Activated B cell treated with CpG ODN at 0.5 μM for 24 hours (primary cell): ENCODE measurements at places on chromosomes 3 and 15.
A peak's percentile ranks its signal among the peaks of the same experiment; 100 is the strongest.

- no peak for DNase-seq
Measured at GRCh38 chr3:15637131-15637951, 35.8 kb downstream of the BTD start.

- DNase-seq, result no peak
Measured at GRCh38 chr15:28219116-28219515, 102.9 kb downstream of the HERC2 start.

GRCh38 chr3:148343416-148343815 lies 354.3 kb upstream of the AGTR1 start:
- no peak for DNase-seq

GRCh38 chr3:177055605-177056571 lies 141.4 kb downstream of the TBL1XR1 start:
- DNase-seq, result no peak

GRCh38 chr15:39330061-39330460 lies 250.8 kb upstream of the THBS1 start:
- DNase-seq, result no peak

DNA sequence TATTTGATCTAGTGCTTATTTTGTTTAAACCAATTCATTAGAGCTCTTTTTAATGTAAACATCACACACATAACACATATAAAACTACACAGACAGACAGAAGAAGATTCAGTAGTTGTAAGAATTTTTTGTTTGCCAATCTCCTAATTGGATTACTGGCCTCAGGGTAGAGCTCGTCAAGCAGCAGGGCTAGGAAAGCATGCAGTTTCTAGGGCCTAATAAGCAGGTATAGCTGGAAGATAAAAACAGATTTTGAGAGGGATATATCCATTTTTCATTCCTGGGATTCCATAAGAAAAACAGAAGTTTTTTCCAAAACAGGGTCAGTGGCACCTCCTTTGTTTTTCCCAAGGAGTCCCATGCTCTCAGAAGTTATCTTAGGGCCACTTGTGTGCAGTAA lies 265.2 kb upstream of the SGO1 start:
- no peak for DNase-seq

DNA sequence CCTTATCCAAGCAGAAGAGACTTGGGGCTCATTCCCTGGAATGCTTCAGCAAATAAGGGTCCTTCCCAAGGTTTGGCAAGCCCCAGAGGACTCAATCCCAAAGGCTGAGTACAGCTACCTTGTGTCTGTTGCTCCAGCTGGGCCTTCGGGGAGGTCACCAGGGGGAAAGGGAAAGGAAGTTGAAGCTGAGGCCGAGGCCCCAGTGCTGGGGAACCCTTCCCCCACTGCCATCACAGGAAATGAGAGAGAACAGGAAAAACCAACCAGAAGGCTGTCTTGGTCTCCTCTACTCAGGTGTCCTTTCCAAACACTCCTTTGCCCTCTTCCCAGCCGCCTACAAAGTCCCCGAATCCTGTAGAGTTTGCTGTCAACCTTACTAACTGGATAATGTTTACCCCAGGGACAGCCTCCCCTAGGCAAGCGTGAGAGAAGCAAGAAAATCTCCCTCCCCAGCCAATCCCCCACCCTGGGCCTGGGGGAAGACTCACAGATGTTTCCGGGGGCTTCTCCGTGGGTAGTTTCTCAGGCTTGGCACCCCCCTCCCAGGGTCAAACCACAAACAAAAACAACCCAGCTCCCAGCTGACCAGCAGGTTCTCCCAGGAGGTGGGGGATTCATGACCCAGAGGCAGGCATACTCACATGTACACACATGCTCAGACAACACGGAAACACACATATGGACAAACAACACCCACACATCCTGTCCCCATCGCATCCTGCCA lies 5.5 kb downstream of the CSRNP1 start:
- no peak for DNase-seq

GRCh38 chr15:60656481-60656880 lies 177.5 kb upstream of the ICE2 start:
- DNase-seq, result no peak

GRCh38 chr15:66076591-66077319 lies 176.8 kb downstream of the MEGF11 start:
- no peak for DNase-seq

- DNase-seq, result no peak
Measured at GRCh38 chr3:148852271-148852992, 12.7 kb upstream of the CPA3 start.

DNA sequence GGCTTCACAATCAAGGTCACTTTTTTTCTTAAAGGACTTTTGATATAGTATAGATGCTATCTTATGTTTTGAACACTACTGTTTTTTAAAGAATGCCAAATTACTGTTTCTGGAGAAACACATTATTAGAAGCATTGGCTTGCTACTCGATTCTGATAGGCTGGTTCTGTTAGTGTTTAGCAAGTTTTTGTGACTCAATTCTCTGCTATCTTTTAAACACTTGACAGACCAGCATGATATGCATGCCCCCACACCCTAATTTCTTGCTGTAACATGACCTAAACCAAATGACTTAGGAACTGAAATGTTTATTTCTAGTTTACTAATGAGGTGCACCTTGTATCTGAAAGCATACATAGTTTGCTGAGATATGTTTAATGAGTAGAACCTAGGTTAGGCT lies 5.5 kb upstream of the IL20RB start:
- DNase-seq, result no peak

GRCh38 chr3:107523289-107523538 lies 452 bp downstream of the BBX start:
- DNase-seq, result no peak

DNA sequence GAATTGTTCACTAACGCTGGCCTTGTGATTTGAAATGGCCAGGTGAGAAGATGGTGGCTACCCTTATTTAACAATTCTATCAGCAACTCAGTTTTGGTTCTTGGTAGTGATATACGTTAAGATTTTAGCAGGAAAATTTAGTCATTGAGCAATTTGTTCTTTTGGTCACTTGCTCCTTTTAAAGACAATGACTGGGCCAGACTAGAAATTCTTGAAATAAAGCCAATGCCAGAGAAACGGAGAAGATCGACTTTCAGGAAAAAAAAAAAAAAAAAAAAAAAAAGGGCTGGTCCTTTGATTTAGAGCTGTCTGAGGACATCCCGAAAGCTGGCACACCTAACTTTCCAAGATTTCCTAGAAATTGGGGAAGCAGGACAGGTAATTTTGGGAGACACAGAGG lies 178.5 kb downstream of the FNDC3B start:
- DNase-seq, result no peak

GRCh38 chr15:57033715-57034439 lies 115.4 kb downstream of the TCF12 start:
- DNase-seq, result no peak

GRCh38 chr15:83764201-83764838 lies 110.4 kb downstream of the ADAMTSL3 start:
- DNase-seq, result no peak

DNA sequence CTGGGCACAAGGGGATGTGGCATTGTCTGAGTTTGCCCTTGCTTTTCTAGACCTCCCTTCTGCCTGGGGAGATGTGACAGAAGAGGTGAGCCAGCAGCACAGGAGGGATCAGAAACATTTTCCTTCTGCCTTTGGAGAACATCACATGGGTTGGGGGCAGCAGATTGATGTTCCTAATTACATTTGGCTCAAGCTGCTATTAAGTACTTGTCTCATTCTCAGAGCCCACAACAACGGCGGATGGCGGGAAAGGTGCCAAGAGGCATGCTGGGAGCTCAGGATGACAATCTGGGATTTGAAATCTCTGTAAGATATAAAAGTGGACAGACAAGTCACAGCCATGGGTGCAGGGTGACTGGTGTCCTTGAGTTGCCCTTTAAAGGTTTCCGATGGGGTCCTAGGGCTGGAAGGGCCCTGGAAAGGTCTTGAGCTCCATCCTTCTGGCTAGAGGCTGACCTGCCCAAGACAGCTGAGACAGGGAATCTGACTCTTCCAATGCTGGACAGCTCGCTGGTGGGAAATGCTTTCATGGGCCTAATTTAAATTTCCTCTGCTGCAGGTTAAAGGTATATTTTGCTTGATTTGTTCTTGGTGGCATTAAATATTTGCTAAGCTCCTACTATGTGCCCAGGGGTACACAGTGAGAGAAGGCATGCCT lies 2.4 kb upstream of the CORO2B start:
- no peak for DNase-seq

GRCh38 chr15:69554279-69554961 lies 101.8 kb downstream of the RPLP1 start:
- no peak for DNase-seq

- DNase-seq, result no peak
Measured at GRCh38 chr3:24451461-24452099, 43.1 kb downstream of the THRB start.

DNA sequence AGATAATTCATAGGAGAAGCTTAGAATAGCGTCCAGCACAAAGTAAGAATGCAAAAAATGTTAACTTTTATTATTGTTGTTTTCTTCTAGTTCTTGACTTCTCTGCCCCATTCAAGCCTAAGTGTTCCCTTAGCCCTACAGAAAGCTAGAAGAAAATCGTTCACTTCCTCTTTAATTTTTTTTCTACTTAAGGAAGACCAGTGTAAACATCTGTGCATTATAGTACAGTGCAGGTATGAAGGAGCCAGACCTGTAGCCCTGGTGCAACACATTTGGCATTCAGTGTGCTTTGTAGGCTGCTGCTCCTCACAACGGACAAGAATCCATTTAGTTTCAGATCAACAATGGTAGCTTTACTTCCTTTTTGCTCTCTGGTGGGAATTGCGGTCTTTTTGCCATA lies 127.8 kb upstream of the SLC7A14 start:
- DNase-seq, result no peak

GRCh38 chr15:55993804-55994560 lies 570 bp upstream of the NEDD4 start:
- no peak for DNase-seq

DNA sequence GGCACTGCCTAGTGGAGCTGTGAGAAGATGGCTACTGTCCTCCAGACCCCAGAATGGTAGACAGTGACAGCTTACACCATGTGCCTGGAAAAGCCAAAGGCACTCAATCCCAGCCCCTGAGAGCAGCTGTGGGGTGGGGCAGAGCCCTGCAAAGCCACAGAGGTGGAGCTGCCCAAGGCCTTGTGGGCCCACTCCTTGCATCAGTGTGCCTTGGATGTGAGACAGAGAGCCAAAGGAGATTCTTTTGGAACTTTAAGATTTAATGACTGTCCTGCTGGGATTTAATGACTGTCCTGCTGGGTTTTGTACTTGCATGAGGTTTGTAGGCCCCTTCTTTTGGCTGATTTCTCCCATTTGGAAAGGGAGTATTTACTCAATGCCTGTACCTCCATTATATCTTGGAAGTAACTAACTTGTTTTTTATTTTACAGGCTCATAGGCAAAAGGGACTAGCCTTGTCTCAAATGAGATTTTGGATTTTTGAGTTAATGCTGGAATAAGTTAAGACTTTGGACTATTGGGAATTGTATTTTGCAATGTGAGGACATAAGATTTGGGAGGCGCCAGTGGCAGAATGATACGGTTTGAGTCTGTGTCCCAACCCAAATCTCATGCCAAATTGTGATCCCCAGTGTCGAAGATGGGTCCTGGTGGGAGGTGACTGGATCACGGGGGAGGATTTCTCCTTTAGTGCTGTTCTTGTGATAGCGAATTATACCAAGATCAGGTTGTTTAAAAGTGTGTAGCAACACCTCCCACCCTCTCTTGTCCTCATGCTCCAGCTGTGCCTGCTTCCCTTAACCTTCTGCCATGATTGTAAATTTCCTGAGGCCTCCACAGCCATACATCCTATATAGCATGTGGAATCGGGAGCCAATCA lies 80.4 kb downstream of the MYO5A start:
- DNase-seq, result no peak

DNA sequence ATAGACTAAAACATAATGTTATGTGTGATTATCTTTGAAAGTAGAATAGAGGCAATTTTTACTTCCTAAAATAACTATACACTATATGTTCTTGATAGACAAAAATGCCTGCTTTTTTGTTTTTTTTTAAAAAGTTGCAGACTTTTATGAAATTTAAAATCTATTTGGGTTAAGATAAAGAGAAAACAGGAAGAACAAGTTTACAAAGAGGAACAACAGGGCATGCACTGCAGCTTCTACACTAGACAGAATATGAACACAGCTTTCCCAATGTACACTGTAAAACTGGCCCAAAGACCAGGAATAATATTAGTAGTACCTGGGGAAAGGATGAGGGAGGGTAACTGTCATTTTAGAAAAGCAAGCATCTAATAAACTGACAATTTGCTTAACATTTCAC lies 53.7 kb downstream of the NR1I2 start:
- DNase-seq, result no peak

- no peak for DNase-seq
Measured at GRCh38 chr3:27723001-27723445, 900 bp upstream of the EOMES start.

DNA sequence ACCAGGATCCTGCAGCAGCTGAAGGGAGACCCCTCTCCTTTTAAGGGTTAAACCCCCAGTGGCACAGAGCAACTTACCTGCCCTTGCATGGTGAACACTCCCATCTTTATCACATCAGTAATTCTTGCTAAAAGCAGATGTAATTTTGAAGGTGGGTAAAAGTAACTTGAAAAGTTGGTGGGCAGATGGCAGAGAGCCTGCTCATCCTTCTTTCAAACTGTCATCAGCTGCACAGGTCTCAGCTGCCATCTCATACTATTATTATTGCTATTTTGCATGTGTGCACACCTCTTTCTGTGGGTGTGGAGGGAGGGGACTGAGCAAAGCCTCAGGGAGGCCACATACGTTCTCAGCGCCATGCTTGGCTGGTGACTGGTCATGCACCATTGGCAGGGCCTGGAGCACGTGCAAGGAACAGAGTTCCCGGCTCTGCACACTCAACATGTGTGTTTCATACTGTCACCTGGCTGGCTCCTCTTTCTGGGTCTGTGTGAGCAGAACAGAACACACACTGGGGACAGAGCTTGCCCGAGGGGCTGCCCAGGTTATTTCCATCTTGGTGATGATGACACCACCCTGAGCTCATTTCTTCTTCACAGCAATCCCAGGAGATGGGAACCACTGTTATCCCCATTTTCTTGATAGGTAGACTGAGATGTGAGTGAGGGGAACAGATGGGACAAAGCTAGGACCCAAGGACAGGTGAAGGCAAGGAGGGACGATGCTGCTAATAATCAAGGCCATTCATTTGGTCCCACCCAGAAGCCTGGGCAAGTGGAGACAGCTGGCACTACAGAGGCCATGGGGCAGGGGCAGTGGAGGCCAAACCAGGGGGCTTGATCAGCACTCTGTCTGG lies 95.8 kb upstream of the KLF13 start:
- DNase-seq, result peak; percentile 71

DNA sequence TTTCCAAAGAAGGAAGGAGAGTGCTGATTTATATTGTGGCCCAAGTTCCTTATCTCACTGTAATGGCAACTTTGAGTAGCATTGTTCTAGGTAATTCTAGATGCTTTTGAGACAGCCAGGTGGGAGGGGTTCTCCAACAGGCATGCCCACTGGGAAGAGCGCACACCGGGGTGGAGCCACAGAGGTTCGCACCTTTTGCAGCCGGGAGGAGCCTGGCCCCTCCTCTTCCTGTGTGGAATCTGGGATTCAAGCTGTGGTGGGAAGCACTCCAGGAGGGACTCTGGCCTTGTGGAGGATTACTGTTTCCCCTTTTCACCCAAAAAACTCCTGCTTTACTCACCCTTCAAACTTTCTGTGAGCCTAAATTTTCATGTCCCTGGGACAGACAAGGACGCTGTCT lies 53.1 kb downstream of the CFAP20DC start:
- no peak for DNase-seq

GRCh38 chr3:5110337-5110736 lies 11.8 kb upstream of the ARL8B start:
- DNase-seq, result no peak
